ENCODE measurements at places on chromosomes 1 and 21. TPM values are rescaled to one million over a fixed set of nuclear protein-coding genes. Genes with fewer than 3 reads are reported as not detected.

DNA sequence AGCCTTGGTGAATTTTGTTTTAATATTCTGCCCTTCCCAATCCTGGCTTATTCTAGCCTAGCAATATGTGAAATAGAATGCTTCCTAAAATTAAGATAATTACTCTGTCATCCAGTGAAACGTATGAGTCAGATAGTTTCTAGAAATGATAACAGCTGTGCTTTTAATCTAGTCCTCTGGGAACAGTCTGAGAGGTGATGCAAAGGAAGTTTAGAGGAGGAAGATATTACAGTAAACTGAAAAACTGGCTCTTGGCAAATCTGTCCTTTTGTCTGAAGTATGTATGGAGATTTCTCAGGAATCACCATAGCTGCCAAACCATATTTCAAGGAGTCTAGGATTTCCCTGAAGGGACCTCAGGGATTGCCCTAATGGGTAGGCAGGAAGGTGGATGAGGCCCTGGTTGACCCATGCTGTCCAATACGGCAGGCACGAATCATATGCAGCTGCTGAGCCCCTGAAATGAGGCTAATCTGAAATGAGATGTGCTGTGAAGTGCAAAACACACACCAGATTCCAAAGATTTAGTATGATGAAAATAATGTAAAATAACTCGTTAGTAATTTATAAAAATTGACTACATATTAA lies 70.8 kb upstream of the LBR start:
- H3K36me3 ChIP-seq: no peaks in the 10 kb centered on the region
- H3K4me1 ChIP-seq: no peaks in the 10 kb centered on the region
- no peak overlapping the region for H3K27ac ChIP-seq

- no peaks in the 10 kb centered on the region for H3K36me3 ChIP-seq
- H3K4me3 ChIP-seq: no peak overlapping the region
- H3K27ac ChIP-seq: no peak overlapping the region
- DNase-seq: no peak
- peaks cover 1% of the 10 kb centered on the region for H3K27me3 ChIP-seq
Measured at GRCh38 chr1:43764581-43764980, 57.2 kb downstream of the ST3GAL3 start.

- H3K27me3 ChIP-seq: peaks cover 4% of the 10 kb centered on the region
- no peak overlapping the region for H3K27ac ChIP-seq
- no peaks in the 10 kb centered on the region for H3K4me1 ChIP-seq
- H3K36me3 ChIP-seq: no peaks in the 10 kb centered on the region
- no peak overlapping the region for H3K4me3 ChIP-seq
Measured at GRCh38 chr1:6905790-6906189, 120.5 kb downstream of the CAMTA1 start.

GRCh38 chr21:32819694-32820093 lies 48.1 kb upstream of the PAXBP1 start:
- H3K27me3 ChIP-seq: no peaks in the 10 kb centered on the region
- no peak overlapping the region for H3K27ac ChIP-seq
- no peaks in the 10 kb centered on the region for H3K4me1 ChIP-seq
- H3K4me3 ChIP-seq: no peak overlapping the region

NR5A2 gene
- polyA plus RNA-seq: not detected

TSPAN1 gene
- polyA plus RNA-seq: not detected

Measured in immature natural killer cell (primary cell).